ENCODE measurements at places on chromosomes 5 and 9.

GRCh38 chr5:37710965-37711364, 128.9 kb downstream of the GDNF start:
- no peak for DNase-seq

DNA sequence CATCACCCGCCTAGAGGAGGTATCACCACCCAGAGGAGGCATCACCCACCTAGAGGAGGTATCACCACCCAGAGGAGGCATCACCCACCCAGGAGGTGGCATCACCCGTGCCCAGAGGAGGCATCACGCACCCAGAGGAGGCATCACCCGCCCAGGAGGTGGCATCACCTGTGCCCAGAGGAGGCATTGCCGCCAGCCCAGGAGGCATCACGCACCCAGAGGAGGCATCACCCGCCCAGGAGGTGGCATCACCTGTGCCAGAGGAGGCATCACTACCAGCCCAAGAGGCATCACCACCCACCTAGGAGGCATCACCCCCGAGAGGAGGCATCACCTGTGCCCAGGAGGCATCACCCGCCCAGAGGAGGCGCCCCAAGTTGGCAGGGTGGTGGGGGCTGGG, 2.6 kb downstream of the NOTCH1 start:
- no peak for DNase-seq

GRCh38 chr5:14588145-14588544, 6.6 kb downstream of the OTULINL start:
- DNase-seq = no peak

- no peak for DNase-seq
These were observed 202.6 kb downstream of the NR3C1 start for GRCh38 chr5:143200781-143201398.

GRCh38 chr5:103510851-103511553, 51.6 kb downstream of the NUDT12 start:
- DNase-seq = no peak

DNA sequence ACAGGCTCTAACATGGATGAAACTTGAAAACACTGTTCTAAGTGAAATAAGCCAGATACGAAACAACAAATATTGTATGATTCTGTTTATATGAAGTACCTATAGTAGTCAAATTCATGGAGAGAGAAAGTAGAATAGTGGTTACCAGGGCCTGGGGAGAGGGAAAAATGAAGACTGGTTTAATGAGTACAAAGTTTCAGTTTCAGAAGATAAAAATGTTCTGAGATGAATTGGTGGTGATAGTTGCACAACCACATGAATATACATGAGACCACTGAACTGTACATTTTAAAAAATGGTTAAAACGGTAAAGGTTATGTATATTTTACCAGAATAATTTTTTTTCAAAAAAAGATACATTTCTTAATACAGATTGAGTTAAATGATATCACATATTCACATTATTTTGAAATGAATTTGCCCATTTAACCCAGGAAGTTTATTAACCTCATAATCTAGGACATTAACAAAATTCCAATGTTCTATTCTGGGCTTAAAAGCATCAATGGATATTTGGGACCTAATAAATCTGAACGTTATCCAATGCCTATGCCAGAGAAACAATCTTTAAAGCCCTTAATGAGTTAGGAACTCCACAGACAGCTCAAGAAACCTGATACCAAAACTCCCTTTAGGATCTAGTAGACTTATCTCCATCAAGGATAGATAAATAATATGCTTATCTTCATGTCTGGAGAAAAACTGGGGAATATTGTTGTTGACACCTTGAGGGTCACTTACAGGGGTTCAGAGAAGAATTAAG, 521.3 kb downstream of the EFNA5 start:
- DNase-seq = no peak

- no peak for DNase-seq
These were observed 91.4 kb downstream of the SLC12A2 start for GRCh38 chr5:128174951-128175350.

GRCh38 chr5:28809811-28810750, 1771.7 kb upstream of the CDH9 start:
- no peak for DNase-seq

DNA sequence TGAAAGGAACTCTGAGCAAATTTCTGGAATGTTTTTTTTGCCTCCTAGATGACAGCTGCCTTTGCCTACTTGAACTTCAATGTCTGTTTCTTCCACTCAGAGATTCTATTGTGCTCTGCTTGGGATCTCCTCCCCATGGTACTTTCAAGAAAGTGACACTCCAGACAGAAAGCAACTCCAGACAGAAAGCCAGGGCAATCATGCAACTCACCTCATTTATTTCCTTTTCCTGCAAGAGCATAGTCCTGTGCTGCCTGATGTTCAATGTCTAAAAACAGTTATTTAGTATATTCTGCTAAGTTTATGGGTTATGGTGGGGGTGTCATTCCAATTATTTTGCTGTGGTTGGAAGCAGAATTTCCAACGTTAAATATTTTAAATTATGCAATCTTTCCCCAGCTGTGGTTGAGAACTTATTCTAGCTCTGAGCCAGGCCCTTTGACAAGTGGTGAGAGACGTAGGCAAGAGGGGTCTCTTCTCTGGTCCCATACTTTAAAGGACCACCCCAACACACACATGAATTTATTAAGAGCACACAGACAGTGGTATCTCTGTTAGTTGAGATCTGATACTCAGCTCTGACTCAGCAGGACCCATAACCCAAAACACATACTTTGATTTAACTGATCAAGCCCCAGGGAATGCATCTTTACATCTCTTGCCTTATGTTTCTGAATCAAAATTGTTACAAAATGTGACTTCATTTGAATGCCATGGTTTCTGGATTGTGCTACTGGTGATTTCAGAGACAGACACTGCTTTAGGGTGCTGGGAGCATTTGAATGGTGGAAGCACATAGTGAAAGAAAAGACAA, 39.5 kb upstream of the MAMDC2 start:
- no peak for DNase-seq

GRCh38 chr5:80242849-80243248, 13.0 kb downstream of the SERINC5 start:
- DNase-seq = peak; percentile 5

DNA sequence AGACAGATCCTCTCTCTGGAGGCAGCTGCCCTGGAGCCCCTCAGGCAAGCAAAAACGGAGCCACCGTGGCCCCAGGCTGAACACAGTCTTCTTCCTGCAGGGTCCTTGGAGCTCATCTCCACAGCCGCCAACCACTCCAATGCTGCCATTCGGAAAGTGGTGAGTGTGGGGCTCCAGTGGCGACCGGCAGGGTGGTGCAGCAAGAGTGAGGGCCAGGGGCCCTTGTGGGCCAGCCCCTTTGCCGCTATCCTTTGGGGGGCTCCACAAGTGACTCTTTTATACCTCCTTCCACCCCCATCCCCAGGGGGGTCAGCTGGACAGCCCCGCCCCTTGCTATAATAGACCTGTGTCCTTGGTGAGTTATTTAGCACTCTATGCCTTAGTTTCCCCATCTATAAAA, 47.4 kb upstream of the SUSD3 start:
- no peak for DNase-seq

GRCh38 chr5:41924526-41924871, 582 bp upstream of the FBXO4 start:
- peak; percentile 6 for DNase-seq

DNA sequence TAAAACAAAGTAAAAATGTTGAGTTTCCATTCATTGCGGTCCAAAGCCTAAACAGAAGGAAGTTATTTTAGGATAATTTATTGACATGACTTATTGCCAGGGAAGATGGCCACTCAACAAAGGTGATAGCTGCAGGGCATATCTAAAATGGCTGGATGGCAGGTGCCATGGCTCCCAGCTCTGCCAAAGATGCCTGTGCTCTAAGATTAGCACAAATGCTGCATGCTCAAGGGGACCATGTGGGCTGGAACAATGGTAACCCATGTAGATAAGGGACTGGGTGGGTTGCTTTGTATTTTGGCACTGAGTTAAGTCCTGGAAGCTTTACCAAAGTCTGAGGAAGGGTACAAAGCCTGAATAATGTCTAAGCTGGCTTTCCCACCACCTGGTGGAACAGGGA, 95.5 kb upstream of the IFNK start:
- no peak for DNase-seq

- no peak for DNase-seq
These were observed 22.2 kb upstream of the MCCC2 start for GRCh38 chr5:71564895-71565294.

GRCh38 chr9:133221177-133221809, 12.2 kb upstream of the OBP2B start:
- no peak for DNase-seq

GRCh38 chr5:94245608-94246007, 372.8 kb downstream of the KIAA0825 start:
- peak; percentile 5 for DNase-seq

DNA sequence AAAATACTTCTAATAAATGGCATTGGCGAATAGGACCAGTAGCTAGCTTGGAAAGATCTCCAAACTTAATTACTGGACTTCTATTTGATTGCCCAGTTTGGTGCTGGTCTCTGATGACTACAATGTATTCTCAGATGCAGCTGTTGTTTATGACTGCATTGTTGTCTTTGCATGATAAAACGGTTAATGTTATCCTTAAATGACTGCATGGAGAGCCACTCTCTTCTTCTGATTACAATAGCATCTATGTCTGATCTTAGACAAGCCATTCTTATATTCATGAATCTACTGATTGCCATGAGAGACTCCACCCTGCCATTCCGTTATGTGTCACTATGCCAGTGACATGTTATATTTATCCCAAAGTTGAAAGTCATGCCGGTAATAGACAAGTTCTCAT, 42.9 kb upstream of the ERBIN start:
- DNase-seq = no peak

DNA sequence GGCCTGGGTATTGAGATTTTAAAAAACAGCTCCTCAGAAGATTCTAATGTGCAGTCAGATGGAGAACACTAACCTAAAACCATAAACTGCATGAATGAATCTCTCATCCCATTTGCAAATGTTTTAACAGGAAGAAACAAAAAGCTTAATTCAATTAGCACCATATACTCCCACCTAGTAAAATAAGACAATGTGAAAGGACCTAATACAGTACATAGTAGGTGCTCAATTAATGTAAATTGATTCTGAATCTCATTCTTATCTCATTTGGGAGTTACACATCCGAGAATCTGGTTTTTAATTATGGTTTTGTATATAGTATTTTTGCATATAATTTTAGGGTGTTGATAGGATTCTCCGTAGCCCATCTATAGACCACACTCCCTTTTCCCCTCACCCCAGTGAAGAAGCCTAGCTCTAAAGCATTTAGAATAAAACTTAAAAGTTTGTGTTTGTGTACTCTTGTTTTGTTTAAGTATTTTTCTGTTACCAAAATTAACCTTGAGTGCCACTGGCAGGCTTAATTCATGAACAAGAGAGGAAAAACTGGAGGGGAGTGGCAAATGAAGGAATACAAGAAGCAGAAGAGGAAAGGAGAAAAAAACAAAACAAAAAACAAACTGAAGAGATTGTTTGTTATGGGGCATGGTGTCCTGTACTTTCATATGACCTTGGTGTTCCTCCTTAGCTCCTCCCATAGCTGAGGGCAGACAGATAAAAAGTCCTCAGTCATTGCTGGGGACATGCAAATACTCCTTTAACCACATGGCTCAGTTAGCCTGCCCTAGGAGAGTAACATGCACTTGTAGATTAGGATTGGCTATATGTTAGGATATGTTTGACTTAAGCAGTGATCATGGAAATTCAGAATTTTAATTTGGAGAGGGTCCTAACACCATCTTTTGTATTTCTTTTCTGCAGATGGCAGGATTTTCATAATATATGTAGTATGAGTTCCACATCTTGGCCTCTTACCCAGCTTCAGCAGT, 1.2 kb downstream of the RNF14 start:
- DNase-seq = no peak

Data from activated naive CD4-positive, alpha-beta T cell treated with anti-CD3 and anti-CD28 coated beads for 36 hours (primary cell).